ENCODE measurements at places on chromosomes 3 and 15.

- peak; percentile 3 for DNase-seq
Measured at GRCh38 chr3:42501681-42502428, 588 bp upstream of the VIPR1 start.

- DNase-seq: no peak
Measured at GRCh38 chr15:34584330-34584668, 848 bp upstream of the GOLGA8B start.

DNA sequence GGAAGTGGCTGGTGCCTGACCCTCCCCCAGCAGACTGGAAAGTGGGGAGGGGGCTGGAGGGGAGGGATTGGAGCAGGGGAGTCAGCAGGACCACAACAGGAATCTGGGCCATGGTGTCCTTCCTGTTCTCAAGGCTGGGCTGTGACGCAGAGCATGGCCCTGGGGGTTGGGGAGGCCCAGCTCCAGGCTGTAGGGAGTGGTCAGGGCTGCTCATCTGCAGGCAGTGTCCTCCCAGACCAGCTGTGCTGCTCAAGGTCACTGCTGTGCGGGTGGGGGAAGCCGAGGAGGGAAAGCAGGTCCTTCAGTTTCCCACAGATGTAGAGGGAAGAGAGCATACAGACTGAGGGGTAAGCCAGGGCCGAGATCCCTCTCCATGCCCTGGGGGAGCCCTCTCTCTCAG lies 40.7 kb downstream of the CYP11A1 start:
- no peak for DNase-seq

DNA sequence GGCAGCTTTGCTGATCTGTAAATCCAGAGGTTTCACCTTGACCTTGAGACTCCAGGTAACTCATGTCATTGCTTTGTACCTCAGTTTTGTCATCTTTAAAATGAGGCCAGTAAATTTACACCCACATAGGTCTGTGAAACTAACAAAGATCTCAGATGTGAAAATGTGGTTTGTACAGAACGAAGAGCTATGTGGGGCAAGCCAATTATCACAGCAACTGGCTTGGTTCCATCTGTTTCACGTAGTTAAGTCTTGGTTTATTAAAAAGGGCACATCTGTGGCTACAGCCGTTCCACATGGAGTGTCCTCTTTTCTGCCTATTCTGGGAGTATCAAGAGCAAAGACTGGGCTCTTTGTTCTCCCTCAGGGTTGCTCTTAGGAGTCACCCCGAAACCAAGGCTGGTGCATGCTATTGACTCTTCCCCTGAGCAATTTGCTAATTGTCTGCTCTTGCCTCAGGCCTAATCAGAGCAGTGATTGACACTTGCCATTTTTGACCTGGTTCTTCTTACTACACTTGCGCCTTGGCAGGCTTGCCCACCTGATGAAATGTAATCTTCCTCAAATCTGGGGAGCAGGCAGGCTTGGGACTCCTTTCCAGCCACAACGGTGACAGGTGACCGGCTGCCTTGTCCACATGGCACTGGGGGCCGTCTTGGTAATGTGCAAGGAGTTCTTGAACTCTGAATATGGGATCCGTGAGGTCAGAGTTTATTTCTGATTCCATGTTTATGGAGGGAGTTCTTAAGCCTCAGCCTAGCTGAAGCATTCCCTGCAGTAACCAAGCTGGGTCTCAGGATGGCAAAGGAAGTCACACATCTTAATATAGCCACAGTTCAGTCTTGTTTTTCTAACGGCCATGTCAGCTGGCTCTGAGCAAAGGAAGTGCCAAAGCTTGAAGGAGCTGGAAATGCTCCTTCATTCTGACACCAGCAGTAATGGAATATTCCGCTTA lies 40.1 kb downstream of the EAF1 start:
- DNase-seq: no peak

- peak; percentile 83 for DNase-seq
Measured at GRCh38 chr15:74227968-74228722, 8.0 kb upstream of the CCDC33 start.

DNA sequence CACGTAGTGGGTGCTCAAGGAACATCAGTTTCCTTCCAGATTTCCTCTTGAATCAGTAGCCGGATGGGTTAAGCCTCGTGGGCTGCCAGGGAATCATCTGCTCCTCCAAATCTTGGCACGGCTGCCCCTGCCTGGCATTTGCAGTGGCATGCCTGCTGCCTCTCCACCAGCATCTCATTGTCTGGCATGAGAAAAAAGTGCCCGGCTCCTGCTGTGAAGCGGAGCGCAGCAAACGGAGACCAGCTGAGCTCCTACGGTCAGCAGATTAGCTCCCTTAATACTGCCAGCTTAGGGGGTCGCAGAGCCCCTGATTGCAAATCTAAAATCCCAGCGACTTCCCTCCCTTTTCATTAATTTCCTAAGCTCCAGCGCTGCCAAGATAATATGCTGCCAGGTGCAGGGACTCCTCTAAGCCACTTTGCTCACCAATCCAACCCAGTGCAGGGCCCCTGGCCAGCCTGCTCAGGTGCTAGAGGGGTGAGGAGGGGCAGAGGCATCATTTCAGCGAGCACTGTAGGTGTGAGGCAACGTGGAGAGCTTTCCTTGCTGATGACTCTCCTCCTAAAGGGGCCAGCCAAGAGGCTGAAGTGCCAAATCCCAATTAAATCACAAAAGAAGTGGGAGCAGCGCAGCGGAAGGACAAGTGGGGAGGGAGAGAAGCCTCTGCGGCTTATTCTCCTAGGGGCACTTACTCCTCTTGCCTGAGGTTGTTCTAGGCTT lies 49.6 kb upstream of the ST8SIA2 start:
- peak; percentile 80 for DNase-seq

GRCh38 chr15:71334873-71335272 lies 219.6 kb downstream of the THSD4 start:
- no peak for DNase-seq

DNA sequence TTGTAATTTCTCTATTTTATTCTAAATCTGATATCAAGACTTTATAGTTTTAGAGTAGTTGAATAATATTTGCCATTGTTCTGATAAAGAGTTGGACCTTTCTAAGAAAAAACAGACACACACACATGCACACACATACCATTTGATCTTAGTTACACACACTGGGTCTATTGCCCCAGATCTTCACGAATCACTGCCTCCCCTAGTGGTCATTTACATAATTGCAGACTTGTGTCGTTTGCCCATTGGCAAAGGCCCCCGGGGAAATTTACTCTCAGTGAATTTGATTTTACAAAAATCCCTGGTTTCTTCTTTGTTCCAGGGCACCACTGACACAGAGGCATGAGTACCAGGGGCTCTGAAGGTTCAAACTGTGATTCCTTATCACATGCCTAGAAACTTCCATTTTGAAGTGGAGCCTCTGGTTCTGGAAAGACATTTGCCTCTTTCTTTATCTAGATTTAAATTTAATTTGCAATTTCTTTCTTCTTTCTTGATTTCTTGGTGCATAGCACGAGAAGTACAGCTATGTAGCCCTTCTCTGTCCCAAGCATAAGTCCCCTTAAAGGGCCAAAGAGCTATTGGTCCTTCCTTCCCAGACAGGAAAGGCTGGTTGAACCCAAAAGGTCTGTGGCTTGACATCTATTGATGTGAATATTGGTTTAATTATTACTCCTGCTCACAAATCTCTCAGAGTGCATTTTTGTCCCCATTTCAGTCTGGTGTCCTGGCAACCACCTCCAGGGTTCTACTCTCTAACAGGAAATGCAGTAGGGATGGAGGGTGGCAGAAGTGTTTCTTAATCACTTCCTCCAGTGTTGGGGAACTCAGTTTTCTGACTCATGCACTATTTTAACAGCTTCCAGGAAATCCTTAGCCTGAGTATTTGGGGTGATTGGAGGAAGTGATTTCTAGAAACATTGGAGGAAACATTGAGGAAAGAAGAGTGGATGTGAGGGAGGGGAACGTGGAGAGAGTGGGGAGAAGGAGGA lies 32.4 kb upstream of the SLC6A11 start:
- peak; percentile 7 for DNase-seq

- no peak for DNase-seq
Measured at GRCh38 chr15:80591471-80591870, 103.6 kb upstream of the ABHD17C start.

DNA sequence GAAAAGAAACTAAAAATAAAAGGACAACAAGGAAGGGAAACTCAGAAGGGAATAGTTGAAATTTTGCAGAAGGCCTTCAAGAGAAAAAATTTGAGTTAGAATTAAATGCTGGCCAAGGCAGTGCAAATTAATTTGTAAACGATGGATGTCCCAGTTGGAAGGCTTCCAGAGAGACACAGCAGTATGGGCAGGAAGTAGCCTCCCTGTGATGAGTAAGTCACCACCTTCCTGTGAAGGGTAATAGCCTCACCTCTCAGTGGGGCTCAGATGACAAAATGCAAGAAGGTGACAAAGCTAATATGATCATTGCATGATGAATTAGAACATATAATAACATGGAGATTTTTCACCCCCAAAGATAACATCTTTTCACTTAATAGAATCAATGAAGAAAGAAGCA lies 27.3 kb upstream of the TMCO5A start:
- peak; percentile 7 for DNase-seq

DNA sequence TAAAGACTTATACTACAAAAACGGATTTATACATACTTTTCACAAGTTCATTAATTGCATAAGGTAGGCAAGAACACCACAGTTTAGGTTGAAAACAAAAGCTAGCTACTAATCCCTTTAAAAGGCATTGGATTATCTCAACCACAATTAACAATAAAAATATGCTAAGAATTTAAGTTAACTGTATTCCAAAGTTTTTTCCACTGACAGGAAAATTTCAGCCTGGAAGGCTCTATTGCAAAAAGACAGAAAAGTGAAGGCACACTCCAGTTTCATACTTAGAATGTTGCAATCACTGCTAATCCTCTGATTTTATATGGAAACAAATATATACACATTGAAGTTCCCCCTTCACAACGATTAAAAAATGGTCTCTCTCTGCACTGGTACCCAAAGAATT lies 71.5 kb downstream of the TJP1 start:
- DNase-seq: no peak

DNA sequence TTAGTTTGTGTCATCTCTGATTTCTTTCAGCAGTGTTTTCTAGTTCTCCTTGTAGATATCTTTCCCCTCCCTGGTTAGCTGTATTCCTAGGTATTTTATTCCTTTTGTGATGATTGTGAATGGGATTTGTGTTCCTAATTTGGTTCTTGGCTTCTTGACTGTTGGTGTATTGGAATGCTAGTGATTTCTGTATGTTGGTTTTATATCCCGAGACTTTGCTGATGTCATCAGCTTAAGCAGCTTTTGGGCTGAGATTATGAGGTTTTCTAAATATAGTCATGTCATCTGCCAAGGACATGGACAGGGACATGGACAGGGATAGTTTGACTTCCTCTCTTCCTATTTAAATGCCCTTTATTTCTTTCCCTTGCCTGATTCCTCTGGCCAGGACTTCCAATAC lies 35.8 kb downstream of the MYO9A start:
- DNase-seq: no peak

GRCh38 chr15:76730262-76730661 lies 174.9 kb downstream of the SCAPER start:
- DNase-seq: no peak

DNA sequence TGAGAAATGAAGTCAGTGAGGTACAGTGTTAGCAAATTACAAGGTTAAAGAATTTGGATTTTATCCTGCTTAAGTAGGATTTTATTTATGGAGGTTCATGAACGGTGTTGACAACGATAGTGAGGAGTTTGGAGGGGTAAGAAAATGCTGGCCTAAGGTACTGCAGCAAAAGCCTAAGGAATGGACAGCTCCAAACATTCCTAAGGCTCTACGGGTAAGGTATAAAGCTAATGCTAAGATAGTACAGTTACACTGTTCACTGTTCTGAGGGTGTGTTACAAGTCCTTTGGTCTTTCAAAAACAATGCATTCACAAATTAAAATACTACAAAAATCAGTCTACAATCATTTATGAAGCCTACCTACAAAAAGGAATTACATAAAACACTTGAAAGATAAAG lies 7.3 kb downstream of the MTMR10 start:
- no peak for DNase-seq

DNA sequence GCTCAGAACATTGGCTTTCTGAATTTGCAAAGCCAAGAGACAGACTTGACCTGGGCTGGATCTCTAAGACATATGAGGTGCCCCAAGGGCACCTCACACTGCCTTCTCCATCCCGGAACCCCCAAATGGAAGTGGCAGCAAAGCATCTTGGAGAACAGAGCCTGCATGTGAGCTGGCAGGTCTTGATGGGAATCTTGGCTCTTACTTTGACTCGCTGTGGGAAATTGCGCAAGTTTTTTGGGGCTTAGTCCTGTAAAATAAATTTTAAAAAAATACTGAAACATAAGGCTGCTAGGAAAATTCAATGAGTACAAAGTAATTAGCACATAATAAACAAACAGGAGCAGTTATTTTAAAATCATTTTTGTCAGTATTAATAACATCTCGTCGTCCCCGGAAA lies 13.7 kb upstream of the SEC22A start:
- no peak for DNase-seq

- DNase-seq: no peak
Measured at GRCh38 chr3:181716966-181717365, 5.2 kb downstream of the SOX2 start.

DNA sequence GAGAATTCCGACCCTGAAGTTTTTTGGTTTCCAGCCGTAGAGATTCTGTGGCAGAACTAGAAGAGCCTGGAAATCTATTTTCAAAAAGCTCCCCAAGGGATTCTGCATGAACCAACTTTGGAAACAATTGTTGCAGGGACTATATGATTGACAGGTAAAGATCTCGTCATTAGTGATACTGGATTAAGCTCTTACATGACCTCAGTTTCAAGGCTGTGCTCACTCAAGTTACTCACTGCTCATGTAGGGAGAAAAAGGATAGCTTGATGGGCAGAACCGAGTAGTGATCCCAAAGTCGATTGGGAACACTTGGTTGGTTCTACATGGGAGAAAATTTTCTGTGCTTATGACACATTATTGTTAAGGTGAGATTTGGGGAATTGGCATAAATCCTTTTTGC lies 142.3 kb upstream of the RASGRP1 start:
- DNase-seq: no peak

GRCh38 chr3:22159004-22159695 lies 408.1 kb upstream of the ZNF385D start:
- DNase-seq: no peak

DNA sequence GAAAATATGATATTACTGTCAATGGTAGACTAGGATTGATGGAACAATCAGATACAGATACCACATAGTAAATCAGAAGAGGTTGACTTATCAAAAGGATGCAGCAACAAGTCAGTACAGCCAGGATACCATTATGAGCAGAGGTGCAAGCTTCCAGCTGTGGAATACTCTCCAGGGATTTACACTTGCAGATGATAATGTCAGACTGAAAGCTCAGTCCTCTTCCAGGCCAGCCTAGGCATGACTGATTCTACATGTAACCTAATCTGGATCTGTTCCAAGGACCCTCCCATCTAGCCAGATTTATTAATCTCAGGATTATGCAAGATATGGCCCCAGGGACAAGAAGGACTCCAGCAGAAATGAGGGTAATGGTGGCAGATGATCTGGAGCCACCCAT lies 8.2 kb downstream of the FILIP1L start:
- peak; percentile 18 for DNase-seq

- DNase-seq: no peak
Measured at GRCh38 chr15:59406446-59406845, 31.5 kb upstream of the FAM81A start.

GRCh38 chr3:189455009-189455408 lies 176.2 kb upstream of the TP63 start:
- DNase-seq: no peak
